ENCODE measurements at places on chromosomes 3 and 15. TPM values are rescaled to one million over a fixed set of nuclear protein-coding genes. Genes with fewer than 3 reads are reported as not detected.
A peak's percentile ranks its signal among the peaks of the same experiment; 100 is the strongest.

Gene BFSP2
- not detected for total RNA-seq

DNA sequence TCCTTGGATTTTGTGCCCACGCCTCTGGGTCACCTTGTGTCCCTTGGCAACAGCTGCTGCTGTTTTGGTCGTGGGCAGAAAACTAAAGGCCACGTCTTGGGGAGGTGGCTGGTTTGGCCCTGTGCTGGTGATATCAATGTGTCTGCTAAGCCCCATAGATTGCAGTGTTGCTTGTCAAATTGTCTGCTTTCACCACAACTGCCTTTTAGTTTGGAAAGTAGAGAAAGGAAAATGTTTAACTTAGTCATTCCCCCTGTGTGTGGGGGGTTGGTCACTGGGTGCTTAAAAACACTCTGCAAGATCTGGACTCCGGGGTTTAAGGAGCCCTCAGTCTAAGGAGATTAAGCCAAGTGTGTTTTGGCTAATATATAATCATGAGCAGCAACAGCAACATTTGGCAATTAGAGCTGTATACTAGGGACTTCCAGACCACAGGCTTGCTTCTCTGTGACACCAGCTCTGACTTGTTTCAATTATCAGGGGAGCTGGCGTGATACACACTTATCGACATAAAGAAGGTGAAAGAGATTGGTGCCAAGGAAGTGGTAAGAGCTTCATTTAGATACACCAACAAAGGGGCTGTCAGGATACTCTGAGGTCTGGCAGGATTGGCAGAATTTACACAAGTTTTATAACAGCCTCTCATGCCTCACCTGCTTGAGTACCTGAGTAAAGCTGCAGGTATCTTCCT lies 3.5 kb downstream of the SMAD3 start:
- no peak for DNase-seq

DNA sequence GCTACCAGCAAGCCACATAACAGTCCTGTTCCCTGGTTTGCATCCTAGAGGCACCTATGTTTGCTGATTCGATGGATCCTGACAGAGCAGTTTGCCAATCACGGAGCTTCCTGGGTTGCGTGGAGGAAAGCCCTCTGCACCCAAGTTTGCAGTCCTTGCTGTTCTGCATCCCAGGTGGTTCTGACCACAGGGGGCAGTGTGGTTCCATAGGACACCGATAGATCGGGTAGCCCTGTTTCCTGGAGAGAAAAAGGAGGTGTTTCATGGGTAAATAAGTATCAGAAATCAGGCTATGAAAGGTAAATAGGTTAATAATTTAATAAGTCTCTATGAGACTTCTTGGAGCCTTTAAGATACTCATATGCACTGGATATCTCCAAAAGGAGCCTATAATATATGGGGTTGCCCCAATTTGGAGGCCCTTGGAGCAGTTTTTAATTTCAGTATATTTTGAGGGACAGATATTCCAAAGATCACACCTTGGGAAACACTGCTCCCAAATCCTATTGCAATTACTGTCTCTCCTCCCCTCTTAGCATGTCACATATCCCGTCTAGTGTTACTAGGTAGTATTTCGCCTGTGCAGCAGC lies 194.6 kb upstream of the TPM1 start:
- DNase-seq = peak; percentile 89

Gene SLC9C1
- 0.85 TPM for total RNA-seq

Gene MUC20
- total RNA-seq = 0.51 TPM

DNA sequence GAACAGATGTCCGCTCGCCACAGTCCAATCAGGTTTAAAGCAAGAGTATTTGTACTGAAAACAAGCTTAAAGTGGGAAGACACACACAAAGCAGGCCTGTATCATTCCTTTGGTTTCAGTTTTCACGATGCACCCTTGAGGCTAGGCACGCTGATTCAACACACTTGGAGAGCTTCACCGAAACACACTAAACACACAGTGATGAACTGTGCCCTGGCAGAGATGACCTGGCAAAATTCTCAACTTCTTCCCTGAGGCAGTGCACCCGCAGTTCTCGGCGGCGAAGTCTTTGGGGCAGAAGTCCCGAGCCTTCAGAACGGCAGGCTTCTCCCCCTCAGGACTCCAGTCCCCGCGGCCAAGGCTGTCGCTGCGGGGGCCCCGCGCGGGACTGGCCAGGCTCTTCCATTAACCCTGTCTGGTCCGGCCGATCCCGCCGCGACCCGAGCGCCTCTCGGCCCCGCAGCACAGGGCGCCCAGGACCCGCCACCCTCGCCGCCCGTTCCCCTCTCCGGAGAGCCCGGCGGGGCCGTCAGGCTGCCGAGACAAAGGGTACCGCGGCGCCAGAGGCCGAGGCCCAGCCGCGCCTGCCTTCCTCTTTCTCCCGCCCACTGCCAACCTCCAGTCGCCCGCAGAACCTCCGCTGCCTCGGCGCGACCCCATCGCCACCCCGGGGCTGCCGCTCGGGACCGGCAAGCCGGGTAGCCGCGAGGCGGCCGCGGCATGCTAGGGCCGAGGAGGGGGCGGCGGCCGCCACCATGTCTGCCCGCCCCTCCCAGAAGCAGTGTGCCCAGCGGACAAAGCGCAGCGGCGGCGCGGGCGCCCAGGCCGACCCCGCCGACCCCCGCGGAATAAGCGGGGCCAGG lies 792 bp downstream of the GABPB1 start:
- DNase-seq = peak; percentile 90

DNA sequence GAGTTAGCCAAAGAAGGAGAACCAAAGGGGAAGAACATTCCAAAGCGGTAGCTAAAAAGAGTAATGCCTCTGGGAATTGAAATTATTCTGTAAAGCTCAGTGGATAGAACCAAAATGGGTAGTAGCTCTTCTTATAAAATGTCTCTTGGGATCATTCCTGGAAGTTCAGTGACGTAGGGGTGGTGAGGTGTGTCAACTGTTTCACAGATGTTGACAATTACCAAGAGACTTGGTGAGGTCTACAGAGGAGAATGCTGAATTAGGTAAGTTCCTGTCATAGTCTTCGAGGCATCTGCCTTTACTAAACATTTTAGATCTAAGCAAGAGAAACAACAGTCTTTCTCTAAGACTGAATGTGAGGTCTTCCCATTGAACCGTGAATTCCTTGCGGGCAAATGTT lies 67.8 kb downstream of the TPRG1 start:
- DNase-seq = no peak

DNA sequence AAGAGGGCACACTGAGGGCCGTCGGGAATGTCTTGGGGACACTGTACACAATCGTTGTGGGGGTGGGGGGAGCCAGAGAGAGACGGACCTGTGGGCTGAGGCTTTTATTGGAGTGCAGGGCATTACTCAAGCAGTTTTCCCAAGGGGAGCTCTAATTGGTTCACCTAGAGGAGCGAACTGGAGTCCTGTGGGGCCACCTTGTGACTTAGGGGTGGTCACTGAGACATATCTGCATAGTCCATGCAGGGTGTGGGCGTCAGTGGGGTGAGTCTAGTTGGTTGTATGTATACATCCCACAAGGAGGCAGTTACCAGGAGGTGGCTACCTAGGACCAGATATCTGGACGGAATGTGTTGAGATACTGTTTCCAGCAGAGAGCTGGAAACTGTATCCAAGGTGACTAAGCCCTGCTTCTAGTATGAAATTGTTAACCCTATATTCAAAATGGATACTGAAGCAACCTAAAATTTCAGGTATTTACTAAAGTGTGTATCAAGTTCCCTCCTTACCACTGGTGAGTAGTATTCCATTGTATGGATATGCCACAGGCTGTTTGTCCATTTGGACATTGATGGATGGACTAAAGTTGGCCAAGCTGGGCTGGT lies 2.6 kb upstream of the PIGZ start:
- DNase-seq = no peak

Gene EIF2A
- 272 TPM for total RNA-seq

DNA sequence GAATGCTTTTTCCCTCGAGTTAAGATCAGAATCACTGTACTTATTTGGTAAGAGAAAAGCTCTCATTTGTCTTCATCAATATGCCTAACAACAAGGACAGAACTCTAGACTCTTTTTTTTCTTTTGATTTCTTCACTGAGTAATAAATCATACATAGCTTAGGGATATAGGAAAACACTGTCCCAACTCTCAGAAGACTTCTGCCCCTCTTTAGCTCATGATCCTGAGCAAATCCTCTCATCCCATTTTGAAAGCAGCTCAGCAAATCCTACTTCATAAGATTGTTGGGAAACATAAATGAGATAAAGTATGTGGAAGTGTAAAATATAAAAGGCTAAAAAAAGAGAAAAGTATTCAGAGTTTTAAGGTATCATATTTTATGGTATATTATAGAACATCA lies 141.7 kb downstream of the ATP8B4 start:
- DNase-seq = no peak

Gene FBLN2
- total RNA-seq = 16.5 TPM

Gene LEKR1
- total RNA-seq = 0.14 TPM

GRCh38 chr15:40562691-40563090 lies 2.2 kb downstream of the CCDC32 start:
- DNase-seq = no peak

DNA sequence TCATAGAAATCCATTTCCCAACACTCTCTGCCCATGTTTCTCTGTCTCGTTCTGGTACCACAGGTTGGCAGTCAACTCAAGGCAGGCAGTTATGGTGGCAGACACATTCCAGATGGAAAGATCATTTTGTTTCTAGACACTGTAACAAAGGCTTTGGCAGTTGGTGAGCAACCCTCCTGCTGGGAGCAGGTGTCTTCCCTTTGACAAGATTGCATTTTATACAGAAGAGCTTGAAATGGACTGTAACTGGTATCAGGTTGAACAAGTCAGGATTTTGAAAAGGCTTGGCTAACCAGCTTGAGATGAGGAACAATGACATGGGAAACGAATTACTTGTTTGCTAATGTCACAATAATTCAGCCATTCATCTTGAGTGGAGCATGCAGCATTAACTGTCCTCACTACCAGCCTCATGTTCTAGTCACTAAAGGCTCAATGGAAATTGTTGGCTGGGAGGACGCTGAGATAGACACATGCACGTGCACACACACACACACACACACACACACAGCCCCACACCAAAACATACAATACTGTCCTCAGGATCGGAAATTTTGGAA lies 170.0 kb downstream of the SEMA6D start:
- no peak for DNase-seq

Gene SUCNR1
- not detected for total RNA-seq

Gene FETUB
- not detected for total RNA-seq

- DNase-seq = no peak
These were observed 90.9 kb downstream of the SEC22A start for GRCh38 chr3:123292321-123293310.

Gene ADPGK
- total RNA-seq = 51.6 TPM

DNA sequence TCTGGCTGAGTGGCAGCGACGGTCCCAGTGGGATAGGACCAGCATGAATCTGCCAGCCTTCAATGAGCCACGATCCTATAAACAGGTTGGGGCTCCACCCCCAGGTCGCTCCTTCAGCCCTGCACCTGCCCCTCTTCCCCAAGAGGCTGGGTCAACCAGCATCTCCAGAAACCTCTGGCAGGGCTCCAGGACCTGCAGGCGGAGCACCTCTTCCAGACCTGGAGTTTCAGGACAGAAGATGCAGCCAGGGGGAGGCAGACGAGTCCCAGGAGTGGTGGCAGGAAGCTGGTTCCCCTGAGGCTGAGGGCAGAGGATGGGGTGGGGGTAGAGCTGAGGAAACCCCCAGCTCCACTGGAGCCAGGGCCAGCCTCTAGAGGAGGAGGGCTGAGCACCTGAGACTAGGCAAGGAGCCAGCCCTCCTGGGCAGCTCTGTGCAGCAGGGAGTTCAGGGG lies at the start of gene PLA2G4D:
Gene PLA2G4D, minus strand, starts transcription at position 51 of the 452 bp plus-strand sequence. CDS start 103 bp downstream, outside the sequence.
- DNase-seq = no peak

Gene SEMA3B
- 0.51 TPM for total RNA-seq

- DNase-seq = no peak
These were observed 26.0 kb downstream of the CPNE4 start for GRCh38 chr3:132008837-132009236.

GRCh38 chr3:187706971-187707370 lies 4.6 kb upstream of the RTP2 start:
- DNase-seq = peak; percentile 23

DNA sequence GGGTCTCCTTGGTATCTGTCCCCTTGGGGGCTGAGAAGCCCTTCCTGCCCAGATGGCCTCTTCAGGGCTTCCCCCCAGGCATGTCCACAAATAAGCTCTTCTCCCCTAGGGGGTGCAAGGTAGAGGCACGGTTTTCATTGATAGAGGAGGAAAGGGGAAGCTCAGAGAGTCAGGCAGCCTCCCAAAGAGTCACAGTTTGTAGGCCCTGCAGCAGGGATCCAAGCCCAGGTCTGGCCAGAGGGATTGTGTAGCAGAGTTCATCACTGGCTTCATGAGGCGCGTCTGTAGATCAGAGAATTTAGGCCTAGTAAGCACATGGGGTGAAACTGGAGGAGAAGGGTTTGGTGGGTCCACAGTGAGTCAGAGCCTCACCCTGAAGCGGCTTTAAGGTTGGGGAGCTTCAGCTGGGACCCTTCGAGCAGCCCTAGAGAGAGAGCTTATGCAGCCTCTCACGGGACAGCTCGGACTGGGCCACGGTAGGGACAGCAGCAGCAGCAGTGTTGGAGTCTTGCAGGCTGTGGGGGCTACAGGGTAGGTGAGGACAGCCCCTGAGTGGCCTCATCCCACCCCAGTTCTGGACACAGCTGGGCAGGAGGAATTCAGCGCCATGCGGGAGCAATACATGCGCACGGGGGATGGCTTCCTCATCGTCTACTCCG lies 37.5 kb upstream of the ESYT3 start:
- no peak for DNase-seq

- no peak for DNase-seq
These were observed 8.6 kb downstream of the MAPKAPK3 start for GRCh38 chr3:50625231-50626182.

DNA sequence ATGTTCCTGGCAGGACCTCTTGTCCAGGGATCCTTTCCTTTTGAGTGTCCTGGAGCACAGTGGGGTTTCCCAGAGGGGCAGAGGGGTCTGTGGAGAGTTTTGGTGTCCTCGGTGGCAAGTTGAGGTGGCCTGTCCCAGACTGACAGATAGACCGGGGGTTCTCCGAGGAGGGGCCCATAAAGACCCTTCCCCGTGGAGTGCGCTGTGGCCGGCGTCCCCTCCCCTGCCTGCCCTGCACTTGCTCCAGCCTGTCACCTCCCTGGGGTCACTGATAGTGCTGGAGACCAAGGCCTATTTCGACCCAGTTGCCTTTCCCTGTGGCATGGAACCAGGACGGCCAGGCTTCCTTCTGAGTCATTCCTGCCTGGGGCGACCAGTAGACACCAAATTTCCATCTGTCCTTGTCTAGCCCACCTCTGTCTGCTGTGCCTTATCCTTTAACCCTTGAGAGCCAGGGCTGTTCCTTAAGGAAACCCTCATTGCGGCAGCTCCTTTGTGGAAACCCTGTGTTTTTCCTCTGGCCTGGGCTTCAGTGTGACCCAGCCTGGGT lies 2.9 kb downstream of the MUC4 start:
- no peak for DNase-seq

GRCh38 chr3:78804251-78805037 lies 963.4 kb downstream of the ROBO1 start:
- DNase-seq = no peak

GRCh38 chr15:33148129-33148751 lies 46.3 kb downstream of the FMN1 start:
- no peak for DNase-seq

DNA sequence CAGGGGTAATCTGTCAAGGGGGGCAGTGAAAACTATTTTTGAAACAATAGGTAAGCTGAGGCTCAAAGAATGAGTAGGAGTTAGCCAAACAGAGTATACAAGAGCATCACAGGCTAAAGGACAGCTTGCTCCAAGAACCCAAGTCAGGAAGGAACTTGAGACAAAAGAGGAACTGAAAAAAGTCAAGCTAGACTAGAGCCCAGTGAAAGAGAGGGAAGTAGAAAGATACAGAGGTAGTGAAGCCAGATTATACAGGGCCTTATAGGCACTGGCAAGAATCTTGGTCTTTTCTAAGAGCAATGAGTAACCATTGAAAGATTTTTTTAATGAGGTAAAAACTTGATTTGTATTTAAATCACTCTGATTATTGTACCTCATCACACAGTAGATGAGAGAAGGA lies 69.9 kb downstream of the FILIP1L start:
- no peak for DNase-seq
